ENCODE measurements at places on chromosomes 7 and 10.

DNA sequence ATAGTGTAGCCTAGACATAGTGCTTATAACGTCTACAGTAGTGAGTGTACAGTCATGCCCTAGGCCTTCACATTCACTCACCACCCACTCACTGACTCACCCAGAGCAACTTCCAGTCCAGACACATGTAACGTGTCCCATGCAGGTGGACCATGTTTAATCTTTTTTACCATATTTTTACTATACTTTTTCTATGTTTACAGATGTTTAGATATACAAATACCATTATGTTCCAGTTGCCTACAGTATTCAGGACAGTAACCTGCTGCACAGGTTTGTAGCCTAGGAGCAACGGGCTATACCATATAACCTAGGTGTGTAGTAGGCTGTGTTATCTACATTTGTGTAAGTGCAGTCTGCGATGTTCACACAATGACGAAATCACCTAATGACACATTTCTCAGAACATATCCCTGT, 11.0 kb downstream of the MPP7 start:
- no peak for DNase-seq

GRCh38 chr7:91953618-91954017, 13.0 kb downstream of the AKAP9 start:
- DNase-seq, result no peak

DNA sequence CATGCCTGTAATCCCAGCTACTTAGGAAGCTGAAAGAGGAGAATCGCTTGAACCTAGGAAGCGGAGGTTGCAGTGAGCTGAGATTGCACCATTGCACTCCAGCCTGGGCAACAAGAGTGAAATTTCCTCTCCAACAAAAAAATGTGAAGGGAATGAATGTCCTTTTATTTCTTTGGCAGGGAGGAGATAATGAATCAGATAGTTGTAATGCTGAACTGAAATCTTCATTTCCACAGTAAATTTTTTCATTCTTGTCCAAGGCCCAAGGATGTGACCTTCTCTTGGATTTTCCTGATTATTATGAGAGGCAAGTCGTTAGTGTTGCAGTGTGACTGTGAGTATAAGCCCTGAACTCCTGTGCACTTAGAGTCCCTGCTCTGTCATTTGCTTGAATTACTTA, 13.6 kb downstream of the STAMBPL1 start:
- DNase-seq, result no peak

- DNase-seq, result no peak
These were observed 30.1 kb downstream of the MKX start for GRCh38 chr10:27715505-27715904.

DNA sequence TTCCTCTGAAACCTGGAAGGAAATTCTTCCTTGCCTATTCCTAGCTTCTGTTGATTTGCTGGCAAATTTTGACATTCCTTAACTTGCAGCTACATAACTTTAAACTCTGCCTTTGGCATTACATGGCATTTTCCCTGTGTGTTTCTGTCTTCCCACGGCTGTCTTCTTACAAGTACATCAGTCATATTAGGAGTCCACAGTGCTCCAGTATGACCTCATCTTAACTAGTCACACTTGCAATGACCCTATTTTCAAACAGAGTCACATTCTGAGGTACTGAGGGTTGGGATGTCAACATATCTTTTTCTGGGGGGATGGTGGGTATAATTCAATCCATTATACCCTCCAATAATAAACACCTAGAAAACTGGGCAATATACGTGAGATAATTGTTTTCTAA, 37.4 kb upstream of the EPHB6 start:
- DNase-seq, result no peak

DNA sequence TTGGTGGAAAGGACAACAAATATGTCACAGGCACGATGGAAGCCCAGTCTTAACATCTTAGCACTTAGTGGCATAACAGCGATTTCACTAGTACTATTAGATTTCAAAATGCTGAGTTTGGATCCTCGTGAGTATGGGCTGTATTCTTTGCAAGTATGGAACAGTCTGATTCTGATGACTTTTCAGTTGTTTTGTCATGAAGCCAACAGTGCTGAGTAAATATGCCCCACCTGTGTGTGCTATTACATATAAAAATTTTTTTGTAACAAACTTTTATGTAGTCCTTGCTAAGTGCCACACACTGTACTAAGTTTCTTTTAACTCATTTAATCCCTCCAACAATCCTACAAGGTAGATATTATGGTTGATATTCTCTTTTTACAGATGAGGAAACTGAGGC, 30.8 kb downstream of the MTURN start:
- DNase-seq, result no peak

DNA sequence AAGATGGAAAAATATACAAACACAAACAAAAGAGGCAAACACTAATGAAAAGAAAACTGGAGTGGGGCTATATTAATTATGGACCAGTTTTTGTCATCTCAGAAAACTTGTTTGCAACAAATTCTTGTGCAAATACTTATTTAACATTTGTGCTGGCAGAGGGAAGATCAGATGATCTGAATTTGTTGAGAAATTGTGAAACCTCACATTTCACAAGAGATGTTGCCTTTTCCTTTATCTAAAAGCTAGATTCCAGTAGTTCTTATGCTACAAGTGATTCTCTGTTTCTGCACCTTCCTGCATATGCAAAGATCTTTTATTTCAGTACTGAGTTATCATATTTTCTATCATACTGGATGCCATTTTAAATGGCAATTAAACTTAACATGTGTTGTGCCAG, 320.7 kb downstream of the SUGCT start:
- no peak for DNase-seq

Data from memory B cell (primary cell).